SHP77 (cell line): ENCODE measurements at places on chromosomes 1 and 21.

GRCh38 chr1:15384301-15384901 lies 25.3 kb upstream of the EFHD2 start:
- no peak for DNase-seq

DNA sequence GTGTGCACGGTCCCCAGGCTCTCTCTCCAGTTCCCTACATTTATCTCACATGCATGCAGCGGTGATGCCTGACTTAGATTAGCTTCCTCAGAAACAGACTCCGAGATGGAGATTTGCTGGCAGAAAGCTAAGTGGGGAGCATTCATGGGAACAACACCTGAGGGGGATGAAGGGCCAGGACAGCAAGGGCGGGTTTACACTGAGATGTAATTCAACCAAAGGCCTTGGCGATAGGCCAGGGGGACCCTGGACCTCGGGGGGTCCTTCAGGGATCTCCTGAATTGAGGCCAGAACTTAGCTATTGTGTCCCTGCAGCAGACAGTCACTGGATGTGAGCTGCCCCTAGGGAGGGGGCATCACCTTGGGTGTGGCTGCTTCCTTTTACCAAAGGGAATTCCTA lies 246.1 kb upstream of the CSF3R start:
- DNase-seq, result no peak

DNA sequence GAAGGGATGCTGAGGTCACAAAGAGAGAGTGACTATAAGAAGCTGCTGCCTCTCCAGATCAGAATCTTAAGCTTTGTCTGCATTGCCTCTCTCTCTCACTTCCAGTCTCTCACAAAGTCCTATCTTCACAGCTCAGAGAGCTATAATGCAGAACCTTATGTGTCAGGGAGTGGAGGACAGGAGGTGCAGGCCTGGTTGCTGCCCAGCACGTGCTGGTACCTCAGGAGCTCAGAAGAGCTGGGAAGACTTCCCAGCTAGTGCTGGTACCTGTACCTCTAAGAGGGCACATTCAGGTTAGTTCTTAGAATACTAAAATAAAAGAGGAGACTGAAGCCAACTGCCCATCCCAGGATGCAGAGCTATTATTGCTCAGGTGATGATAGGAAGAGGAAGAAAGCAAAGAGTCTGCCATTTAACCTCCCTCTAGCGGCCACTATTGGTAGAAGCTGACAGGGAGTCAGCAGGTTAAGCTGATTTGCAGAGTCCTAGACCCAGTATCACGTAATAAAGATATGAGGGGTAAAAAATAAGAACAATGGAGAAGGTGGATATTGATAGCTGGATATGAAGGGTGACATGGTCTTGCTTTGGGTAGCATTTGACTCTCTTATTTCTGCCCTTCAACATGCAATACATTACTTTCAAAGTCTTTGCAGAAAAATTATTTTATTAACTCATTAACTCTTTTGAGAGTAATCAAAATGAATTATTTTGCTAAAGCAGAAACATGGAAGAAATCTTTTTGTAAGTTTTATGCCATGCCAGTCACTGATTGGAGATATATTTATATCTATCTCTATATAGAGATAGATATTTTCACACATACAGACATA lies 138.1 kb upstream of the HMCN1 start:
- peak; percentile 57 for DNase-seq

GRCh38 chr1:20964540-20965484 lies 177.7 kb upstream of the HP1BP3 start:
- peak; percentile 47 for DNase-seq

GRCh38 chr1:35727434-35728040 lies 8.9 kb upstream of the C1orf216 start:
- no peak for DNase-seq

GRCh38 chr1:183093066-183093668 lies 69.9 kb downstream of the LAMC1 start:
- DNase-seq, result no peak

- DNase-seq, result no peak
Observed at GRCh38 chr1:55708781-55709180, 493.6 kb upstream of the USP24 start.

- no peak for DNase-seq
Observed at GRCh38 chr1:70517444-70517843, 106.4 kb downstream of the CTH start.

DNA sequence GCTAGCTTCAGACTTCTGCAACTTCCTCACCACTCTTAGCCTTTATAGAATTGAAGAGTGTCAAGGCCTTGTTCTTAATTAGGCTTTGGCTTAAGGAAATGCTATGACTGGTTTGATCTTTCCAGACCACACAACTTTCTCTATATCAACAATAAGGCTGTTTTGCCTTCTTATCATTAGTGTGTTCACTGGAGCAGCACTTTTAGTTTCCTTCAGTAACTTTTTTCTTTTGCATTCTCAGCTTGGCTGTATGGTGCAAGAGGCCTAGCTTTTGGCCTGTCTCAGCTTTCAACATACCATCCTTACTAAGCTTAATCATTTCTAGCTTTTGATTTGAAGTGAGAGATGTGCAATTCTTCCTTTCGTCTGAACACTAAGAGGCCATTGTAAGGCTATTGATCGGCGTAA lies 8.6 kb downstream of the PRKACB start:
- no peak for DNase-seq

DNA sequence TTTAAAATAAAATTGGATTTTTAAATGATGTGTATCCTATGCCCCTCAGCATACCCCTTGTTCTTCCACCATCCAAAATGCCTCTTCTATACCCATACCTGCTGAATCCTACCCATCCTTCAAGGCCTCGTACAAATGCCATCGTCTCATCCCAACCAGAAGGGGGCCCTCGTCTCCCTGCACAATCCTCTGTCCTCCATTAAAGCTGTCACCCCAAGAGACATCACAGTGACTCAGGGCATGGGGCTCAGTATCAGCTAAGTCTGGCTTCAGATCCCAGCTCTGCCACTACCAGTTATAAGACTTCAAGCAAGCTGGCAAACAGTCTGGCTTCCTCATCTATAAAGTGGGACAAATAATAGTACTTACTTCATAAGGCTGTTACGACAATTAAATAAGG lies 23.8 kb downstream of the IGFN1 start:
- no peak for DNase-seq

GRCh38 chr1:22970096-22970495 lies 2.6 kb downstream of the LACTBL1 start:
- DNase-seq, result no peak

- no peak for DNase-seq
Observed at GRCh38 chr1:52634111-52634510, 1.1 kb downstream of the SHISAL2A start.

- DNase-seq, result peak; percentile 19
Observed at GRCh38 chr1:42657201-42657600, 1.0 kb upstream of the PPIH start.

DNA sequence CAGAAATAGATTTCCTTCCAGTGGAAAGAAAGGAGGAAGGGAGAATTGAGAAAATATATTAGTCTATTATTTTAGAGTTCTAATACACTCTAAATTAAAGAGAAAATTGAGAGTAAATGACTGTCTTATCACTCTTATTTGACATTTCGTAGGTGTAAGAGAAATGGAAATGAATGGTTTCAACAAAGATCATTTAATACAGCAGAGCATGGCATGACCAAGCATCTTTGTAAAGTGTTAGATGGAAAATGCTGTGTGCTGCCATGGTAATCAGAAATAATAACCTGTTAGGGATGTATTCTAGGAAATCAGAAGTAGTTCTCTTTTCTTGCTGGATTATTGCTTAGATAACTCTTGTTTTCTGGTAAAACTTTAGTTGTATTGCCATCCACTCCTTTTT lies 90.9 kb downstream of the GIPC2 start:
- DNase-seq, result no peak

DNA sequence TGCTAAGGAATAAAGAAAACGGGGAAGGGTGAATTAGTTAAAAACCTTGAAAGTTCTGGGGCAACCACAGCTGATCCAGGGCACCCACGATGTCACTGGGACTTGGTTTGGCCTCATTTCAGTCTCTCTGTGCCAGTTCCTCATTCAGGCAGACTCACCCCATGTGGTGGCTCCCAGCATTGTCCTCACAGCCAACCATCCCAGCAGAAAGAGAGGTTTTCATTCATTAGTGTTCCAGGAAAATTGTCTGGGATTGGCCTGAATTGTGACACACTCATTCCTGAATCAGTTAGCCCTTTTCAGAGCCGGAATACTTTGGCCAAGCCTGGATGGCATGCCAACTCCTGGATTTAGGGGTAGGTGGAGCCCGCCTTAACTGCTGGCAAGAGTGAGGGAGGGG lies 367.7 kb downstream of the PRDM2 start:
- no peak for DNase-seq

DNA sequence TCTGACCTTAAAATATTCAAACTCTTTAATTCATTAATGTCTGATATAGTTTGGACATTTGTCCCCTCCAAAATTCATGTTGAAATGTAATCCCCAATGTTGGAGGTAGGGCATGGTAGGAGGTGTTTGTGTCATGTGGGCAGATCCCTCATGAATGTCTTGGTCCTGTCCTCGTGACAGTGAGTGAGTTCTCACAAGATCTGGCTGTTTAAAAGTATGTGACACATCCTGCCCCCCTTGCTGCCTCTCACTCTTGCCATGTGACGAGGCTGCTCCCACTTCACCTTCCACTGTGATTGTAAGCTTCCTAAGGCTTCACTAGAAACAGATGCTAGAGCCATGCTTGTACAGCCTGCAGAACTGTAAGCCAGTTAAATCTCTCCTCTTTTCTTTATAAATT lies 21.3 kb upstream of the FBXO28 start:
- DNase-seq, result no peak

- no peak for DNase-seq
Observed at GRCh38 chr1:55280731-55281130, 65.6 kb upstream of the USP24 start.

GRCh38 chr1:150076985-150077384 lies 9.4 kb downstream of the VPS45 start:
- no peak for DNase-seq

DNA sequence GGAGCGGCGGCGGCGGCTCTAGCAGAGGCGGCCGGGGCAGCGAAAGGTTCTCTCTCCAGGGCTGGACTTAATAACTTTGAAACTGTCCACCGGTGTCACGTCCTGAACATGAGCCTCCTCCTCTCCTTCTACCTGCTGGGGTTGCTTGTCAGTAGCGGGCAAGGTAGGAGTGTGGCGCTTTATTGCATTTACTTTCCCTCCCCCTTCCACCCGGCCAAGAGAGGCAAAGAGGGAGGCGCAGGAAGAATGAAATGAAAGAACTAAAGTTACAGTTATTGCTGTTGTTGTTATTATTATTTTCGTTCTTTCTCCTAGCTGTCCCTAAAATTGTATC lies 214 bp downstream of the NCAM2 start:
- peak; percentile 64 for DNase-seq

DNA sequence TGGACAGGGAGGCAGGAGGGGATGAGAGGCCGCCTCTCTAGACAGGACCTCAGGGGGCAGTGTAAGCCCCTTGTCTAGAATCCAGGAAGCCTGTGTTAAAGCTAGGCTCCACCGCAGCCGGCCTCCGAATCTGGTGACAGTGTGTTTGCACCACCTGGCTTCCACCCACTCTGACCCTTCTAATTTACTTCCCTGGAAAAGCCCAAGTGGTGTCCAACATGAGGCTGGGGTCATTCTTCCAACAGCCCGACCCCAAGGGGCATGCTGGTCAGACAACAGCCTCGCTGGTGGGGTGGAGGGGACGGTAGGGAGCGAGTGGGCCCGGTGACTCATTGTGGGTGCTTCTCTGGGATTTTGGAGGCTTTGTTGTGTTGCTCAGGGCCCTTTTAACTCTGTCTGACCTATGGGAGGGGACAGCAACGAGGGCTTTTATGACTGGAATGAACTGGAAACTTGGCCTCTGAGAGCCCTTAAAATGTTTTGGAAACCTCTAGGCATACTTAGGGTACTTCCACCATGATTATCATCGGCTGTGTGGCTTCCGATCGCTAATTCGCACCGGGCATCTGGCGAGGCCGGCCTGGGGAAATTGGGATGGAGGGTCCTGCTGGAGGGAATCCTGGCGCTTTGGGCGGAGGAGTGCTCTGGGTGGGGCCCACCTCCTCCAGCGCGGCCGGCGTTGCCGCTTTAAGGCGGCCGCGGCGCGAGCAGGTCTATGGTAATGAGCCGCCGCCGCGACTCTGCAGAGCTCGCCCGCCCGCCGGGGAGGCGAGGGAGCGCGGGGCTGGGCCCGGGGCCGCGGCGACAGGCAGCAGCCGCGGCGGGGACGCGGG lies at the start of gene CELSR2:
CELSR2 (plus strand) TSS at position 743 of the 833 bp plus-strand sequence. CDS start 541 bp downstream, outside the sequence.
- DNase-seq, result peak; percentile 72

GRCh38 chr1:165014753-165015152 lies 341.8 kb downstream of the LMX1A start:
- DNase-seq, result peak; percentile 82

DNA sequence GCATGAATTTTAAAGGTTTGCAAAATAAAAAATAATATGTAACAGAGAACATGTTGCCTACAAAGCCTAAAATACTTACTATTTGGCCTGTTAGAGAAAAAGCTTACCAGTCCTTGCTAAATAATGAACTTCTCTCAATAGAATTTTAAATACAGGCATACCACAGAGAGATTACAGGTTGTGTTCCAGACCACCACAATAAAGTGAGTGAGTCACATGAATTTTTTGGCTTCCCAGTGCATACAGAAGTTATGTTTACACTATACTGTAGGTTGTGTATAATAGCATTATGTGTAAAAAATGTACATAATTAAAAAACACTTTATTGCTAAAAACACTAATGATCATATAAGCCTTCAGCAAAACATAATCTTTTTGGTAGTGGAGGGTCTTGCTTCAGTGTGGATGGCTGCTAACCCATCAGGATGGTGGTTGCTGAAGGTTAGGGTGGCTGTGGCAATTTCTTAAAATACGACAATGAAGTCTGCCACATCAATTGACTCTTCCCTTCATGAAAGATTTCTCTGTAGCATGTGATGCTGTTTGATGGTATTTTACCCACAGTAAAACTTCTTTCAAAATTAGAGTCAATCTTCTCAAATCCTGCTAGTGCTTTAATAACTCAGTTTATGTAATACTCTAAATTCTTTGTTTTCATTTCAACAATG lies 48.6 kb downstream of the SCYL3 start:
- DNase-seq, result no peak

DNA sequence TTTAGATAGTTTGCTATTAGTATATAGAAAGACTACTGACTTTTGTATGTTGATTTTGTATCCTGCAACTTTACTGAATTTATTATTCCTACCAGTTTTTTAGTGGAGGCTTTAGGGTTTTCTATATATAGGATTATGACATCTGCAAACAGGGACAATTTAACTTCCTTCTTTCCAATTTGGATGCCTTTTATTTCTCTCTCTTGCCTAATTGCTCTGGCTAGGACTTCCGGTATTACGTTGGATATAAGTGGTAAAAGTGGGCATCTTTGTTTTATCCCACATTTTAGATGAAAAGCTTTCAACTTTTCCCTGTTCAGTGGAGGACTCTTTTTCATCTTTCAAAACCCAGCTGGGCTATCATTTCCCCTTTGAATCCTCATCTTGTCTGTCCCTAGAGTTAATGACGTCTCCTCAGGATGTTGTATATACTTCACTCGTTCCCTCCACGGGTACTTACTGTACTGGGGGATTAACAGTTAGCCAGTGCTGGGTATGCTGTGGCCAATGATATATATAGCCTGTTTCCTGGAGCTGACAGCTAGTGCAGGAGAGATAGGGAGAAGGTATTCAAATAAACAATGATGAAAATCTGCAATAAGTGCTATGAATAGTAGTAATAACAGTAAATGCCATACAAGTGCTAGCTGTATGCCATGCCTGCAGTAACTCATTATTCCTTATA lies 9.8 kb downstream of the ACOT11 start:
- DNase-seq, result no peak

GRCh38 chr21:32193098-32193465 lies 85.8 kb downstream of the MIS18A start:
- DNase-seq, result no peak
